ENCODE measurements at places on chromosomes 12 and 14. TPM values are rescaled to one million over a fixed set of nuclear protein-coding genes. Genes with fewer than 3 reads are reported as not detected.

DNA sequence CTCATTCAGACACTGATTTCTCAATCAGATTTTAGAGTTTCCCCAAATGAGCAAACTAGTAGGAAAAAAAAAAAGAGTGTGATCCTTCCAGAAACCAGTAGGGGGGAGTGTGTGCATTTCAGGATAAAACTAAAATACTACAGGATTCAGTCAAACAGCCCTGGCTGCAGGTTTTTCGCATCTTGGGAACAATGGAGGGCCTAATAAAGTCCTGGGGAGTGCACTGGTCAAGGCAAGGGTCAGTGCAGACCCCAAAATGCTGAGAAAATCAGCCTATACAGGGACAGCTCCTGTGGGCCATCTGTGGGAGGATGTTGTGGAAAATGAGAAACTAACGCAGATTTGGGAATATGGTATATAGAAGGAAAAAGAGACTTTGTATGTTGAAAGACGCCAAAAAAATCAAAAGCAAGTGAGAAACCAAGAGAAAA lies 22.2 kb upstream of the ABCD4 start:
- DNase-seq: no peak

The SLC17A8 gene
- total RNA-seq: 0.13 TPM

The CIROP gene
- total RNA-seq: not detected

- no peak for DNase-seq
These were observed 40.1 kb upstream of the STRAP start for GRCh38 chr12:15842108-15842507.

GRCh38 chr12:8078398-8078797 lies 3.7 kb upstream of the NECAP1 start:
- DNase-seq: peak; percentile 40

The CAPZA3 gene
- not detected for total RNA-seq

DNA sequence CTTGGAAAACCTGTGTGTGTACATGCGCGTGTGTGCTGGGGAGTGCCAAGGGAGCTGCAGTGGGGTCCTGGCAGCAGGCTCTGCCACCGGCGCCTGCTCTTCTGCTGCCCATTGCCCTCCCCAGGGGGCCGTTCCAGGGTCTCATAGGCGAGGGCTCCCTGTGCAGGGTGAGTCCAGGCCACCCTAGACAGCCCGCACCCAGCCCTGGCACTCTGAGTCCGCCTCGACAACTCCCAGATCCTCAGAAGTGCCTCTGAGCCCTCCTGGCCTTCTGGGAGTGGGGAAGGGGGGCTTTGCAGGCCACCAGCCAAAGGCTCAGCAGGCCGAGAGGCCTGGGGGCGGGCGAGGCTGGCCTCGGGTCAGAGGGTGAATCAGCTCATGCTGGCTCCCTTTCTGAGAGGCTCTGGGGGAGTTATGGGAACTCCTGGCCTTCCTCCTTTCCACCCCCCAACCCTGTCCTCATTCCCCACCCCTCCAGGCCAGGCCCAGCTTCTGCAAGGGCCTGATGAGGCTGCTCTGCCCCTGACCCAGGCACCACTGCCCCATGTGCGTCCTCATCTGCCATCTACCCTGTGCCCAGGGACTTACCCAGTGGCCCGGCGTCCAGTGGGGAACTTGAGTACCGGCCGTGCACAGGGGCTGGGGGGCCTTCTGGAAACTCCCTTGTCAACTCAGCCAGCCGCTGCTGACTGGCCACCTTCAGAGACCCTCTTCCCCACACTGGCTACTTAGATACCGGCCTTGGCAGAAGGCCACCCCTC lies 2.1 kb upstream of the TEDC1 start:
- DNase-seq: no peak

- DNase-seq: no peak
These were observed 33.6 kb downstream of the SSH1 start for GRCh38 chr12:108823804-108824203.

The SLC8A3 gene
- total RNA-seq: 0.60 TPM

DNA sequence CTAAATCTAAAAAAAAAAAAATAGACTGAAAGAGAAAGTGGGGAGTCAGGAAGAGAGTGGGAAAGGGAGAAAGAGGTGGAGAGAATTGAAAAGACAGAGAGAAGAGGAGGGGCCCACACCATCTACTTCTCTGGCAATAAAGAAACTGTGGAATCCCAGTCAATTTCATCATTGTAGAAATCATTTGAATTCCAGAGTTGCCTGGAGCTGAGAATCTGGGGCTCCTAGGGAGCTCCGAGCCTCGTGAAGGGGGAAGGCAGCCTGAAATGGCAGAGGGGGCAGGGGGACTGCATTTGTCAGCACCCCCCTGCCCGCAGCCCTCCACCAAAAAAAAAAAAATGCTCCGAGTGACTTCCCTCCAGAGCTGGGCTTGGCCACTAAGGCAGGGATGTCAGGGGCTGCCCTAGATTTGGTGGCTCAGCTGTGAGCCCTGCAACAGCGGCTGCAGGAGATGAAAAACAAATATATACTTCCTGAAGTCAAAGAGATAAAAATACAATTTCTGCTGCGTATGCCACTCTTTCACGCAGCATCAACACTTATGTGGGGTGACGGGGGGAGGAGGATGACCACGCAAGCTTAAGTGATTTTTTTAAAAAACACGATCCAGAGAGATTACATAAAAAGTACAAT lies 80.5 kb downstream of the BCL11B start:
- DNase-seq: no peak

The RNASE7 gene
- not detected for total RNA-seq
